Stimulated activated CD8-positive, alpha-beta memory T cell treated with anti-CD3 and anti-CD28 coated beads, Interleukin-12 subunit alpha, Interleukin-12 subunit beta, amount 100 ng/mL, for 1 hour (primary cell): ENCODE measurements at places on chromosomes 11 and 22.

GRCh38 chr11:96173422-96173821, 169.6 kb downstream of the MAML2 start:
- no peak for DNase-seq

- DNase-seq: no peak
Measured at GRCh38 chr11:31499576-31500178, 9.7 kb downstream of the IMMP1L start.

GRCh38 chr22:50010676-50011446, 1.7 kb downstream of the IL17REL start:
- DNase-seq: peak; percentile 44

DNA sequence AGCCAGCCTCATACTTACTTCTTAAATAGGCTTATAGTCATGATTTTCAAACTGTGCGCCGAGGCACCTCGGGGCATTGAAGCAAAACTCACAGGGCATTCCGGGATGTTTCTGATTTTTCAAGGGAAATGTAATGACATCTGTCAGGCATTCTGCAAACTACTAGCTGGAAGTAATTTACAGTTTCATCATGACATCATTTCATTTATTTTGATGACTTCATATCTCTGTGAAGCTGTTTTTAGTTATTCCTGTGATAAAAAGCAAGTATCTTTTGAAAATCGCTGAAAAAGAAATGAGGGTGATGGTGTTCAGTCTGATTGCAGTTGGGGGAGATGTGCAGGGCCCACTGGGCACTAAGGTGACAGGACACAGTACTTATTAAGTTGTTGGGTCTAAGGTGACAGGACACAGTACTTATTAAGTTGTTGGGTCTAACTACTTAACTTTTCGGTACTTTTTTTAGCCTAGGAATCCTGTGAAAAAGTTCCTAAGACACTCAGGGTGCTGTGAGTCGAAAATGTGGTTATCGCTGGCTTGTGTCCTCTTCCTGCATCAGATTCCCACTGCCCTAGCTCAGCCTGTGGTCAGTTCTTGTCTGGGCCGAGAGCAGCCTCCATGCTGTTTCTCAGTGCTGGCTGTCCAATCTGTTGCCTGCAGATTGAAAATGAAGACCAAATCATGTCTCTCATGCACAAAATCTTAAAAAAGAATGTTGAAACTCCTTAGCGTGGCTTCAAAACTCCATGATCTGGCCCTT, 42.6 kb downstream of the APLP2 start:
- DNase-seq: no peak

DNA sequence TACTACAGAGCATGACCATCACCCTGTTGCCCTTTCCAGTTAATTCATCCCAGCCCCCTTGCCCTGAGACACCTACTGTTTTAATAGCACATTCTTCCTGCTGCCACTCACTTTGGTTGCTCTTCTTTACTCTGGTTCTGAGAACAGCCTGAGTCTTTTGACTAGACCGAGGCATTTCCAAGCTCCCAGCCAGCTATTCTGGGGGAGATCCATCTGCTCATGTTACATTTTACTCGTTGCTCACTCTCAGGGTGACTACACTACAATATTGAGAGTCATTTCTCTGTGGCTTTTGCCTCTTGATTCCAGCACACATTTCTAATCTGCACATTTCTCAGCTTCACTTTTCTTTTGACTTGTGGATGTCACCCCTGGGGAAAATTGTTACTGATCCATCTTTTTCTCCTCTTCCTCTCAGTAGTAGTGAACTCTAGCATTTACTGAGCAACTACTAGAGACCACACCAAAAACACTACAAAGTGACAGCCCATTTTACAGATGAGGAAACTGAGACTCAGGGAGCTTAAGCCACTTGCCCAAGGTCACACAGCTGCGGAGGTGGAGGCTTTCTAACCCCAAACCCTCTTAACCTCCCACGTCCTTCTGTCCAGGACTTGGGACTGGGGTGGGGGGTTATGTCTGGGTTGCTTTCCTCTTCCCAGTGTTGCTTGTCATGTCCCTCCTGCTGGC, 117.8 kb downstream of the C11orf91 start:
- no peak for DNase-seq

DNA sequence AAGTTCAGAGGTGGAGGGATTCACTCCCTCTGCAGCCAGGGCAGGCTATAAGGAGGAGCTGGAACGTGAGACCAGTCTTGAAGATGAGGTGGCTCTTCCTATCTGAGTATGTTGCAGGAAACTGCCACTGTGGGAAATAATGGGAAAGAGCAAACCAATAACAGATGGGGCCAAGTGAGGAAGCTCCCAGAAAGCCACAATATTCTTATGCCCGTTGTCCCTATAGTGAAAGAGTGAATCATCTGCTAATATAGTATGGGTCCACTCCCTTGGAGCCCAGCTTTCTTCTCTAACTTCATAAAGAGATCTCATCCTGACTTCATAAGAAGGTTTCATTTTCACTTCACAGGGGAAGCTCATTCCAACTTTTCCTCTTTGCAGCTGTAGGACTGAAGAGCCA, 206.4 kb downstream of the BLID start:
- DNase-seq: no peak

GRCh38 chr11:2559527-2560311, 114.9 kb downstream of the KCNQ1 start:
- DNase-seq: no peak

DNA sequence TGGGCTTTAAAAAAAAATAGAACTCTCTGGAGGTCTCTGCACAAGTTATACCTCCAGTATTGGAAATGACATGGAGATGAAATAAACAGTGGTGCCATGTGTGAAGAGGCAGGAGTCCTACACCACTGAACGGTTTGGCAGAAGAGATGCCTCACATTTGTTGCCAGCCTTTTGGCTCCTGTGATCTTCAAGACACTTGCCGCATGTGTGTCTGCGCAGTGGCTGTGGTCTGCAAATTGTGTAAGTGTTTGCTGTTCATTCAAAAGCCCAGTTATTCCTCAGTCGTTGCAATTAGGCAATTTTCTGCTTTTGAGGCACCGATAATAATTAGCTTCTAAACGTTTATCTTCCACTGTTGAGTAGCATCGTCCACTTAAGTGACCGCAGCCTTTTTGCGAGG, 319.1 kb downstream of the BRD1 start:
- DNase-seq: no peak

DNA sequence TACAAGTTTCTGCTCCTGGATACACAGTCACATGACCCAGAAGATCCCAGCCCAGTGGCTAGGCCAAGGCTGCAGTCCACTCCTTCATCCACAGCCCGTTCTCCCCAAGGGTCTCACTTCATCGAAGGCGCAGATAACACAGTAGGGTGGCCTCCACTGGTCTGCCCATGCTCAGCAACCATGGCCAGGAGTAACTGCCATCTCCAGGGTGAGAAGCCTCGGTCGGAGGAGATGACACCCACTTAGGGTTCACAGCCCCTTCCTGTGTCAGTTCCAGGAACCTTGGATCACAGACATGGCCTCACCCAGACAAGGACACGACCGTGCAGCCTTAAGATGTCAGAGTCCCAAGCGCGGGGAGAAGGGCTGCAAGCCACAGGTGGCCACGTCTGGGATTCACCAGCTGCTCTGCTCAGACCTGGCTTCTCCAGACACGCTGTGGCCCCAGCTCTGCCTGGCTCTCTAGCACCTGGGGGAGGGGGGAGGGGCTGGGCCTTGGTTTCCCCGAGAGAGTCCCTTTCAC, 2.6 kb downstream of the BET1L start:
- no peak for DNase-seq
